SW 1271 (cell line): ENCODE measurements at places on chromosomes 1 and 21.

DNA sequence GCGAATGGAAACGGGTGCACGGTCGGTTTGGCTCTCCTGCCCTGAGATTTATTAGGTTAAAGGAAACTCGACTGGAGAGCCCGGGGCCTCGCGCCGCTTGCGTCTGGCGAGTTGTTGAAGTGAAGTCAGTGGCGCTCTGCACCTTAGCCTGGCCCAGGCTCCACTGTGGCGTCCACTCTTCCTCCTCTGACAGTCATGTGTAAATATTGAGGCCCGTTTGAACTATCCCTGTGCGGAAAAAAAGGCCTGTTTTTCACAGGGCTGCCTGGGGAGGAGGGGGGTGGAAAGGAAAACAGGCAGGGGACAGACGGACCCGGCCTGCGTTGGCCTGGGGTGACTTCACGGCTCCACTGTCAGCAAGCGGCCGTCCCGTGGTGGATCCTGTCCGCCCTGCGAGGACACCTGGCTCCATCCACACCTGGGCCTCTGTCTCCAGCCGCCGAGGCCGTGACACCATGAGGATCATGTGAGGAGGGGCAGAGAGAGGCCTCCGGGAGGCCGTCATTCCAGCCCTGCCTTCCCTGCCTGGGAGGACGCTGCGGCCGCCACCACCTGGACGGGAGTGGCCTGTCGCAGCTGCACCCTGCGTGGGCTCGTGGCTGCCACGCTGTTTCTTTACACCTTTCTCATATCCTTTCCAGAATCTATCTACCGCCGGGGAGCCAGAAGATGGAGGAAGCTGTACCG is 59.8 kb downstream of the FAAP20 start:
- no peak for DNase-seq

DNA sequence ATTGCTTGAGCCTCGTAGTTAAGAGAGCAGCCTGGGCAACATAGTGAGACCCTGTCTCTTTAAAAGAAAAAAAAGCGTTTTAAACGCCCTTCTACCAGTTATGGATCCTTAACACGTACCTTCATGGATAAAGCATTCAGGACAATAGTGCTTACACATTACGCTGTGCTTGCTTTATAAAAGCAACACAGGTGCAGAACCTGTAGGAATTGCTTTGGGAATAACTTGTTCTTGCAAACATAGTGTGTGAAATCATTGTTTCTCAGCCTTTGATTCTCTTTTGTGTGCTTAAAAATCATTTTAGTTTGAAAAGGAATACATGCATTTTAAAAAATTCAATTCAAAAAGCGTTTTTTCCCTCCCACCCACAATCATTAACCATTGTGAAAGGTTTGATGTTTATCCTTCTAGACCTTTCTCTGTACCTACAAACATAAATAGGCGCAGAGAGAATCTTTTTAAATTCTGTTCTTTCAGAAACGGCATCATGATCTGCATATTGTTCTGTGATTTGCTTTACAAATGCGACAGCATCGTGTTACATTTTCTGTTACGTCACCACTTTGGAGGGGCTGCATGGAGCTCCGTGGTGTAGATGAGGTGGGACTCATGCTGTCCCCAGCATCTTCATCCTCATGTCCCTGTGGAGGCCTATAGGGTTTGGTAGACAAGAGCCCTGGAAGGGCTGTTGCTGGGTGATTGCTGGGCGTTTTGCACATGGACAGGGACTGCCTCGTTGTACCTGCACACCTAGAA is 54.6 kb downstream of the SPSB1 start:
- DNase-seq = no peak

DNA sequence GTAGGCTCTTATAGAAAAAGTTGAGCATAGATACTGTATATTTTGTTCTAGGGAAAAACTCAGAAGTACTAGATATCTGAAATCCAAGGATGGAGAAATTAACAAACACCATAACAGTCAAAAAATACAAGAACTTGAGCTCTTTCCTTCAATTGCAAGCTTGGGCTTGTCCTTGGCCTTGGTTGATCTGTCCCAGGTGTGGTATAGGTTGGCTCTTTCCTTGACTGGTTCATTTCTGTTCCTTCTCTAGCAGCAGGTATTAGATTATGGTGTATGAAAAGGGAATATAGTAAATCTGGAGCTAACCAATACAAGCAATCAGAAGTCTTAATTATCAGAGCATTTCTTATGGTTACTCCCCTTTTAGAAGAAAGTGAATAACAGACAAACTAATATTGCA is 198.6 kb downstream of the GPATCH2 start:
- DNase-seq = no peak

- DNase-seq = no peak
These were observed 228.8 kb downstream of the DISC1 start for GRCh38 chr1:231855361-231855760.

- DNase-seq = no peak
These were observed 15.1 kb downstream of the ZBTB8A start for GRCh38 chr1:32554288-32554687.

DNA sequence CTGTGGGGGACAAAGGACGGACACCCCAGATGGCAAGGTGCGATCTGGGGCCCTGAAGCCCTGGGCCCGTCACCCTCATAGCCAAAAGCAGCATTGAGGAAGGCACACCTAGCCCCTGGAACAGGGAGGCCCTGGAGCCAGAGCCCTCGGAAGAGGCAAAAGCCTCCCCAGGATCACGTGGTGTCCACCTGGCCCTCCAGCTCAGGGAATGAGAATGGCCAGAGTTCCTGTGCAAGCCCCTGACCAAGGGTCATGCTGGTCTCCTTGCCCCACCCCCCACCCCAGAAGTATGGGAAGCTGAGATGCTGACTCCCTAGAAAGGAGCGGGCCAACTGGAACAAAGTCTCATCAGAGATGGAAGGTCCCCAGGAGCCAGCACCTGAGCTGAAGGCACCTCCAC is 1.0 kb upstream of the PDZK1IP1 start:
- DNase-seq = no peak

DNA sequence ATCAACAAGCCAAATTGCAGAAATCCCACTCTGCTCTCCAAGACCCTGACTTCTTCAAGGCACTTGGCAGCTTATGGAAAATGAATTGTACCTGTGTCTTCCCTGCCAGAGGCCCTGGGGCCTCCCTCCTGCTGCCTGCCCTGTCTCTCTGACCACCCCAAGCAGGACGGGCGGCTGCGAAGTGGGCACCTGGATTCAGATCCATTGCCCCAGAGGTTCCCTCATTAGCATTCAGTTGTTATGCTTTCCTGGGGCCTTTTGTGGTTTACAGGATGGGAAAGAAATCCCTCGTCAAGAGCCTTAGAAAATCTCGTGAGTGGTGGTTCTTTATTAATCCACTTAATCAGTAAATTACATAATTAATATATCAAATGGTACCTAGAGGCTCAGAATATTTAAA is 179.3 kb downstream of the TNR start:
- DNase-seq = no peak

GRCh38 chr1:58067082-58067481 is 479.4 kb downstream of the OMA1 start:
- DNase-seq = no peak

- peak; percentile 6 for DNase-seq
These were observed 19.8 kb downstream of the SPRTN start for GRCh38 chr1:231357831-231358354.

DNA sequence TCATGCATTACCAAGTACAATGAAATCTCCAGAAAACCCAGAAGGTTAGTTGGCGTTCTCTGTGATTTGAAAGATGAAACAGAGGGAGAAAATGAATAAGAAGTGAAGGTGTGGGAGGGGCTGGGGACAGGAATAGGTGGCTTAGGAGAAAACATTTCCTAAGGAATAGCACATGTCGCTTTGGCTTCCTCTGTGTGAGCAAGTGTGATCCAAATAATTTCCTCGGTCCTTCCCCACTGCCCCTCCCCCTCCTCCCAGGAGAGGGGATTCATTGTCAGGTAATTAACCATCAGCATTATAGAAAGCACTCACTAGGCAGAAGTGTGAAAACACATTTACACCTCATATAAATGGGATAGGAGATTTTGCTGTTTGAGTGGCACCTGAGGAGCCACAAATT is 105.5 kb downstream of the NUF2 start:
- DNase-seq = no peak

- no peak for DNase-seq
These were observed 1.2 kb upstream of the TNFRSF4 start for GRCh38 chr1:1215080-1215676.

DNA sequence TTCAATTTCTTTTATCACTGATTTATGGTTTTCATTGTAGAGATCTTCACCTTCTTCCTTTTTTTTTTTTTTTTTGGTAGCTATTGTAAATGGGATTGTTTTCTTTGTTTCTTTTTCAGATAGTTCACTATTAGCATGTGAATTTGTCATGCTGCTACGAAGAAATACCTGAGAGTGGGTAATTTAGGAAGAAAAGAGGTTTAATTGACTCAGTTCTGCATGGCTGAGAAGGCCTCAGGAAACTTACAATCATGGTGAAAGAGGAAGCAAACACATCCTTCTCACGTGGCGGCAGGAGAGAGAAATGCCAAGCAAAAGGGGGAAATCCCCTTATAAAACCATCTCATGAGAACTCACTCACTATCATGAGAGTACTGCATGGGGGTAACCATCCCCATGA is 66.4 kb downstream of the DAB1 start:
- DNase-seq = no peak

DNA sequence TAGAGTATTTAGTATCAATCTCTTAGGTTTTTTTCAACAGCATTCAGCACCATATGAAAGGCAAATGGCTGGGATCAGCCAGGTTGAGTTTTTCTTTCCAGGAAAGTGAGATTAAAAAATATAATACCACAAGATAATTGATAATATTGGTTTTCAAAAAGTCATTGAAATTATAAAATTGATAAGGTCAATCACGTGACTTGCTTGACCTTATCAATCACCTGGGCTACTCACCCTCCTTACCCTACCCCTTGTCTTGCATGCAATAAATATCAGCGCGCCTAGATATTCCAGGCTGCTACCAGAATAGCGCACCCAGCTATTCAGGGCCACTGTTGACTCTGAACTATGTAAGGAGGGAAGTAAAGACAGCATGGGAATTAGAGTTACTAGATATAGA is 31.5 kb downstream of the EBNA1BP2 start:
- no peak for DNase-seq

- no peak for DNase-seq
These were observed 99.4 kb downstream of the CAMTA1 start for GRCh38 chr1:6884652-6885153.

DNA sequence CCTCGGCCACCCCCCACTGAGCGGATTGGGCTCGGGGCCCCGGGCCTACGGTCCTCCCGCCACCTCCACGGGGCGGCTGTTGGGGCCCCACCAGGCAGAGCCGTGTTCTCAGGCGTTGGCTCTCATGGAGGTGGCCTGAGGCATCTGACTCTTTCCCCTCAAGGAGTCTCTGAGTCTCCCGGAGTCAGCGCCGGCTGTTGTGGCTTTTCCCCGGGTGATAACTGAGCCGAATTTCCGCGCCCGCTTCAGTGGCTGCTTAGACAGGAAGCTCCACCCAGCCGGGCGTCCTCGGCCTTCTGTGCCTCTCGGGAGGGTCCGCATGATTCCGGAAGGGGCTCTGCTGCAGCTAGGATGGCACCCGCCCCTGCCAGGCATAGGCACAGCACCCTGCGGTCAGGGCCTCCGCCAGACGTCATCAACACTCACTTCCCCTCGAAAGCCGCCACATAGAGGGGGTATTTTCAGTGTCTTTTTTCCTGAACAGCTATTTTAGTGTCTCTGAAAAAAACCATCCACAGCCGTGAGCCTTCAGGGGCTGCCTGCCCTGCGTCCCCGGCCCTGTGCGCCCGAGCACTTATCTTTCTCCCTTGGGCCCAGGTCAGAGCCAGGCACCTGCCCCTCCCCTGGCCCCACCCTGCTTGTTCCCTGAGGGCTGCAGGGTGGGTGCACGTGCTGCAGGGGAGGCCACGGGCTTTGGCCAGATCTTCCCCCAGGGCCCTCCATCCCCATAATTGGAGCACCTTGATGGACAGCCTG is 72.9 kb downstream of the SKI start:
- no peak for DNase-seq

GRCh38 chr1:192521734-192522133 is 53.8 kb upstream of the RGS1 start:
- DNase-seq = no peak

DNA sequence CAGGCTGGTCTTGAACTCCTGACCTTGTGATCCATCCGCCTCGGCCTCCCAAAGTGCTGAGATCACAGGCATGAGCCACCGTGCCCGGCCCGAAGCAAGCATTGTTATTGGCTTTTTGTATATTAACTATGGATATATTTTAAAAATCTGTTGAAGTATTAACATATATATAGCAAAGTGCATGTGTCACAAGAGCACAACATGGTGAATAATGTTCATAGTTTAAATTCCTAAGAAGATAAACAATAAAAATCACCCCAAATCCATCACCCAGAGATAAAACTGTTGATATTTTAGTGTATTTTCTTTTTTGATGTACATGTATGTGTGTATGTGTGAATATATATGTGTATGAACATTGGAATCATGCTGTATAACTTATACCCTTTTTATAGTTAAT is 9.1 kb upstream of the FOXE3 start:
- no peak for DNase-seq

DNA sequence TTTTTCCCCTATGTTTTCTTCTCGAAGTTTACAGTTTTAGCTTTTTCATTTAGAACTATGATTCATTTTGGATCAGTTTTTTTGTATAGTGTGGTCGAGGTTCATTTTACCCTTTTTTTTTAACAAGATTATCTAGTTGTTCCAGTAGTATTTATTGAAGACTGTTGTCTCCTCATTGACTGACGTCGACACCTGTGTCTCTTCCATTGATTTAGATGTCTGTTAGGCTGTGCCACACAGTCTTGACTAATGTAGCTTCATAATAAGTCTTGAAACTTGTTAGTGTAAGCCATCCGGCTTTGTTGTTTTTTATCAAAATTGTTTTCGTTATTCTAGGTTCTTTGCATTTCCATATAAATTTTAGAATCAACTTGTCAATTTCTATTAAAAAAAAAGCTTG is 45.2 kb downstream of the CAMSAP2 start:
- no peak for DNase-seq

DNA sequence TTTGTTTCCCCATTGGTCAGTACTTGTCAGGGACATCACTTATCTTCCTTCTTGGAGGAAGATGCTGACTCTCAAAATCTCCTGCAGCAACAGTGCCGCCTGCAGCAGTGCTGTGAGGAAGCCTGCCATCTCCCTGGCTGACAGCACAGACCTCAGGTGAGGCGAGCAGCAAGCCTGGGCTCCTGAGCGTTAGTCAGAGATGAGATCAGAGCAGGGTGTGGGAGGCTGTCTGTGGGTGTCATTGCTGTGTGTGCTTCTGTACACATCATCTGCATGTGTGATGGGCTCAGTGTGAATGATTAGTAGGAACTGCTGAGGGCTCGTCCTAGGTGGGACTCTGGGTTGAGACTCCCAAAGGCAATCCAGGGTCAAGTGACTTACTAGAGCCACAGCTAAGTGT is 6.1 kb downstream of the STRIP1 start:
- DNase-seq = no peak

DNA sequence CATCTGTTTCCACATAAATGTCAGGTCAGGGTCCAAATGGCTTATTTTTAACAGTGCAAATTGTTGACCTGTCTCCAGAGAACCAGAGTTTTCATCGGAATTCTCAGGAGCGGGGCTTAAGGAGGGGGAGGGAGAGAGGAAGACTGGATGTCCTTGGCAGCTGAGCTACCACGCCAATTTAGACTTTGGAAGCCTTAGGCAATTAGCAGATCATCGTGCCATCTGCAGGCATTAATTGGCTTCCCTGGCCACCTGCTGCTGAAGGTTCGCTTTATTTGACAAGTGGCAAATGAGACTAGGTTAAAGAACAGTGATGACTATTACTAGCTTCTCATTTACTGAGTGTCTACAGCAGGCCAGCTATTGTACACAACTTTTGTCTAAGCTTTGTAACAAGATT is 43.7 kb downstream of the HLX start:
- no peak for DNase-seq
